ENCODE measurements at places on chromosomes 7 and 10.

GRCh38 chr7:36775061-36775620 lies 50.8 kb upstream of the AOAH start:
- no peak for DNase-seq

GRCh38 chr7:83178796-83179195 lies 16.1 kb upstream of the PCLO start:
- peak; percentile 8 for DNase-seq

- DNase-seq, result peak; percentile 62
Measured at GRCh38 chr10:110354322-110354766, 49.6 kb upstream of the SMNDC1 start.

GRCh38 chr7:142557971-142558582 lies 191.2 kb upstream of the PRSS1 start:
- DNase-seq, result no peak

- no peak for DNase-seq
Measured at GRCh38 chr7:16581286-16581685, 54.7 kb downstream of the LRRC72 start.

GRCh38 chr7:109834851-109835250 lies 1256.1 kb upstream of the LRRN3 start:
- DNase-seq, result no peak

GRCh38 chr7:121953164-121953563 lies 80.2 kb downstream of the PTPRZ1 start:
- no peak for DNase-seq

Measured in HS-27A (cell line).